ENCODE measurements at places on chromosomes 7 and 10.

DNA sequence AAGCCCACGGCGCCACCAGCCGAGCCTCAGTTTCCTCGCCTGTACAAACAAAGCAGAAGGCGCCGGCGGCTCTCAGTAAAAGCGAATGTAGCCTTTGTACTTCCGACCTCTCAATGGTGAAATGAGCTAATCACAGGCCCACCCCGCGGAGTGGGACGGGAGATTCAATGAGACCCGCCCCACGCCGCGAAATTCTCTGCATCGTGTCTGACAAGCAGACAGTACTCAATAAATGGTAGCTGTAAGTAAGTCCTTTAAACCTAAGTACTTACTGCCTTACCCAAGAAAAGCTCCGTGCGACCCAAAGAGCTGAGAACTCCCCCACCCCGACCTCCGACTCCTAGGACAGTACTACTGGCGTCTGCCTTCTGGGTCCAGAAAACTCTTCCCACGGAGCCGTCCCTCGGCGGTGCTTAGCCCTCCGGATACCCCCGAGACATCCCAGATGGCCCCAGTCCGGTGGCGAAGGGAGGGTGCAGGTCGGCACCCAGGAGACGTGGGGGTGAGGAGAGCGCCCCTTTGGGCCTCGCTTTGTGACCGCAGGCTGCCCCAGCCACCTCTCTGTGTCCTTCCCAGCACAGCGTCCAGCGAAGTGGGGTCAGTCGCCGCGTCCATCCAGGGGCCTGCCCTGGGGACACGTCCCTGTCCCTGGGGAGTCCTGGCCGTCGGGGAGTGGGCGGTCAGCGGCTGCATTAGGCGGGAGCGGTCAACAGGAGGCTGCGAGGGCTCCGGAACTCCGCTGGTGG is 972 bp upstream of the CXCL12 start:
- DNase-seq = no peak

GRCh38 chr10:86349474-86349873 is 17.1 kb downstream of the GRID1 start:
- DNase-seq = no peak

DNA sequence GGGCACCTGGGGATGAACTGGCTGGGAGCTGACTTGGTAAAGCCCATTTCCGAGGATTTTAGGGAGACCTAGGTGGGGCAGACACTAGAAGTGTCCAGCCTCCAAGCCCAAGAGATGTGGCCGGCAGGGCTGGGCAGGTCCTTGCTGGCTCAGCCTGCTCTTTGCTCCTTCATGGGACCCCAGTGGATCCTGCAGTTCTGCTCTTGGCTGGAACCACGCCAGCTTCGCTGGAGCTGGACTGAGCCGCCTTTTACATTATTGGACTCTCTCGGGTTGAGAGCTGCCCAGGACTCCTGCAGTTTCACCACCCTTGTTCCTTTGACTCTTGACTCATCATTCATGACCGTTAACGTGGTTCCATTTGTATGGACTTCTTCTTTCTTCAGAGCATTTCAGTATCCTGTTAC is 5.7 kb downstream of the PPIF start:
- no peak for DNase-seq

DNA sequence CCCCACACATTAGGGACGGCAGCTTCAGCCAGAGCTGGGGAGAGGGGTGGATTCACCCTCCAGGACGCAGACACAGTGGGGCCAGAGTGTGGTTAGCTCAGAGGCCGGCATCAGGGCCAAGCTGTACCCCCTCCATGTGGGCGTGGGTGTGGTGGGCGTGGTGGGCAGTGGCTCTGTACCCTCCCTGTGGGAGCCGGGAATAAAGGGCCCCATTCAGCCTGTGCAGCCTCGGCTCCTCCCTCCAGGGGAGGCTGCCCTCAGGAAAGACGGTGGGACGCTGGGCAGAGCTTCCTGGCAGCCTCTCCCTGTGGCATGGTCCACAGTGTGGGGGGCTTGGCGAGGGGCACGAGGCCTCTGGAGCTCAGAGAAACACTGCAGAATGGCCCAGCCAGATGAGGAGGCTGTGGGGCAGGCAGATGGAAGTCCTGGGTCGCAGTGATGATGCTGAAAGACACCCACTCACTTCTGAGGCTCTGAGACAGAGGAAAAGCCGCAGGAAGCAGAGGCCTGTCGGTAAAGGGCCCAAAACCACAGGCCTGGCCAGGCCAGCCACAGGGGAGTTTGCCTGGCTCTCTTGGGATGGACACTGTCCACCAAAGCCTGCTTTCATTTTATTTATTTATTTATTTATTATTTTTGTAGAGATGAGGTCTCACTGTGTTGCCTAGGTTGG is 108.0 kb downstream of the SH3PXD2A start:
- no peak for DNase-seq

GRCh38 chr10:78000206-78000605 is 29.1 kb downstream of the POLR3A start:
- DNase-seq = no peak

DNA sequence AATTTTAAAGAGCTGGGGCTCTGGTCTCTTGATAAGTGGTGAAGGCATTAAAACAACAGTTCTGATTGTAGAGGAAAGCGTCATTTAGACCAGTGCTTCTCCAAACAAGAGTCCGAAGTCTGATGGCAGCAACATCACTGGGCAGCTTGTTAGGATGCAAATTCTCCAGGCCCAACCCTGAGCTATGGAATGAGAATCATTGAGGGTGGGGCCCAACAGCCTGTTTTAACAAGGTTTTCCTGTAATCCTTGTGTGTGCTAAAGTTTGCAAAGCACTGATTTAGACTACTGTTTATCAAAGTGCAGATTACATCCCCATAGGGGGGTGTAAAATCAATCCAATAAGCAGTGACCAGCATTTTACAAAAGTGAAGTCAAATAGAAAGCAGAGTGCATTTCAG is 2.6 kb upstream of the ZNRF2 start:
- DNase-seq = no peak

DNA sequence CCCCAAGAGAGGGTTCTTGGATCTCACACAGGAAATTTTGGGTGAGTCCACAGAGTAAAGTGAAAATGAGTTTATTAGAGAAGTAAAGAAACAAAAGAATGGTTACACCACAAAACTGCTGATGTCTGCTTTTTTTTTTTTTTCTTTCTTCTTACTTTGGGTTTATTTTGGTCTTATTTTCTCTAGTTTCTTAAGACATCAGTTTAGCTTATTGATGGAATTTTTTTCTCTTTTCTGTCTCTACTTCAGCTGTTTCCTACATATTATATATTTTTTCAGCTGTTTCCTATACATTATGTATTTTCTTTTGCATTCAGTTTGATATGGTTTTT is 166.4 kb downstream of the CCSER2 start:
- no peak for DNase-seq

- DNase-seq = no peak
These were observed 7.4 kb downstream of the ARHGAP21 start for GRCh38 chr10:24716295-24716694.

- no peak for DNase-seq
These were observed 107.5 kb downstream of the ADAM22 start for GRCh38 chr7:88041583-88041982.

- no peak for DNase-seq
These were observed 75.5 kb upstream of the CAPZA2 start for GRCh38 chr7:116786791-116787443.

GRCh38 chr10:103980288-103980906 is 13.5 kb downstream of the SLK start:
- no peak for DNase-seq

DNA sequence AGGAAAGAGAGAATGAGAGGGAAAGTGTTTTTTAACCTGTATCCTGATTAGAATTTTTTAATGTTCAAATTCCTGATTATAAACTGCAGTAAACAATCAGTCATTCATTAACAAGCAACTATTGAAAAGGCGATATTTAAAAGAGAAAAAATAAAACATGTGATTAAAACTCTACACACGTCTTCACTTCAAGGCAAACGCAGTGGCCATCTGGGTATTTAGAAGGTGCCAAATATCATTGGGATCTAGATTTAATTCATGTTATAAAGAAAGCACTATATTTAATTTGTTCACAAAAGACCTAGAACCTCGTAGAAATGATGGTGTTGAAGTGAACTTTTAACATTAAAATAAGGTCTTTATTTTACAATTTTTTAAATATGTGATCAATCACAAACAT is 189.4 kb upstream of the KLF14 start:
- DNase-seq = no peak

DNA sequence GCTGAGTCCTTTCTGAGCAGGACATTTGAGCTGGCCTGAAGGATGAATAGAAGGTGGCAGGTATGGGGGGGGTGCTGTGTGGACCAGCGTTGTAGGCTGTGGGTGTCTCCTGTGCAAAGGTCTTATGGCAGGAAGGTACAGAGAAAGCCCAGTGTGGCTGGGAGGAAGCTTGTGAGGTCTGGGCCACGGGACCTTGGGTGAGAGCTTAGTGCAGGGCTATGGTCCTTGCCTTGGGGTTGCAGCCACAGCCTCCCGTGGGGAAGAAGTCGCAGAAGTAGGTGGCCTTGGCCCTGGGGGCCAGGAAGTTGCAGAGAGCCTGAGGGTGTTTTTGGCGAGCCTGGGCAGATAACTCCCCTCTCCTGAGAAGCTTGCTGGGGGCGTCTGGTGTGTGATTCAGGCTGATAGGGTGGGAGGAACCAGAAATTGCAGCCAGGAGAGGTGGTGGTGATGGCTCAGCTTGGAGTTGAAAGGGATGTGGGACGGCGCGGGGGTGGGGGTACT is 172.0 kb upstream of the TNRC18 start:
- DNase-seq = peak; percentile 21

GRCh38 chr7:115177103-115177502 is 255.2 kb downstream of the MDFIC start:
- no peak for DNase-seq

DNA sequence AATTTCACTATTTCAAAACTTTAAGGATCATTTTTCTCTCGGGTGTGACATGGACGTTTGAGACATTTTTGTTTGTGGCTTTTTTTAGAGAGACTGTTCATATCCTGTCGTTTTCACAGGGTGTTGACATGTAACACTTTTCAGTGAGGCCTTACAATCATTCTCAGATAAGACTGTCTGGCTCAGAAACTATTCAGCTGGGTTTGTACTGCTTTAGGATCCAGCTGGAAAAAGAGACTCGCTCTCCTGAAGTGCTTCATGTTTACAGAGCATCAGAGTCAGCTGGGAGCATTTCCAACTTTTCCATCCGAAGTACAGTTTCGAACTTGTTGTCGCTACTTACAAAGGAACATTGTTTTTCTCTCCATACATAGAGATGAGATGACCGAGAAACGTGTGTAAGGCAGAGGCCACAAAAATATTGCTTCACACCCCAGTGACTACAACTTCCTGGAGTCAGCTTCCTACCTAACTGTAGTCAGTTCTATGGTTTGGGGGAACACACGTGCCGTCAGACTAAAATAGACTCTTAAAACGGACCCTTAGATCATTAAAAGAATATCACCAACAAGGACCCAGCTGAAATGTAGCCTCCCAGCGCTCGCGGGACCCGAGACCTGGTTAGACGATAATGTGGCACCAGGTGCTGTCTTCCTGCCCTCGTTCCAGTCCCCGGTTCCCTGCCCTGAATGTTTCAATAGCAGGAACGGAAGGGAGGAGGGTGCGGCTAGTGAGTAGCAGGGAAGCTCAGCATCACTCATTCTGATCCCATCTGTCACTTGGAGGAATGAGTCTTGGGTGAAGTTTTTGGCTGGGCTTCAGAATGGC is 78.0 kb downstream of the MKI67 start:
- peak; percentile 83 for DNase-seq

GRCh38 chr10:133245439-133246235 is 8.0 kb downstream of the VENTX start:
- DNase-seq = no peak

- no peak for DNase-seq
These were observed 40.5 kb downstream of the PAPSS2 start for GRCh38 chr10:87700031-87700796.

- no peak for DNase-seq
These were observed 98.5 kb downstream of the WDR11 start for GRCh38 chr10:120949609-120950031.

DNA sequence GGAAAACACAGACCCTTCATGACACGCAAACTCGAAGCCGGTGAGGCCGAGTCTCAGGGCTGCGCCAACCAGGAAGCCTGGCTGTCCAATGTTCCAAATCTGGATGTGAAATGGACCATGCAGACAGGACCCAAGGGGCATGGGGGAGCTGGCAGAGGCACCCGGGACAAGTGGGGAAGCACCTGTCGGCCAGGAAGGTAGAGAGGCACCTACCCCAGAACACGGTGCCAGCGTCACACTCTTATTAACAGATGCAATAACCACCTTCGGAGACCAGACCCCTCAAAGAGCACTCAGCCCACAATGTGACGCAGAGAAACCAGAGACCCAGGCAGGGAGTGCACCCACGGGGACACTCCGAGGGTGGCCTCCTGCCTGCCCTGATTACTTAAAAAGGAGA is 88.3 kb upstream of the PDGFA start:
- DNase-seq = no peak

- no peak for DNase-seq
These were observed 70.9 kb upstream of the GNA12 start for GRCh38 chr7:2915023-2915422.

- DNase-seq = no peak
These were observed 34.7 kb downstream of the A1CF start for GRCh38 chr10:50850578-50851230.

GRCh38 chr10:78162853-78163252 is 129.2 kb downstream of the RPS24 start:
- no peak for DNase-seq

- no peak for DNase-seq
These were observed 308.7 kb downstream of the ANKRD30A start for GRCh38 chr10:37434091-37434490.

- no peak for DNase-seq
These were observed 94.5 kb downstream of the PPP1R3A start for GRCh38 chr7:113824117-113824823.

DNA sequence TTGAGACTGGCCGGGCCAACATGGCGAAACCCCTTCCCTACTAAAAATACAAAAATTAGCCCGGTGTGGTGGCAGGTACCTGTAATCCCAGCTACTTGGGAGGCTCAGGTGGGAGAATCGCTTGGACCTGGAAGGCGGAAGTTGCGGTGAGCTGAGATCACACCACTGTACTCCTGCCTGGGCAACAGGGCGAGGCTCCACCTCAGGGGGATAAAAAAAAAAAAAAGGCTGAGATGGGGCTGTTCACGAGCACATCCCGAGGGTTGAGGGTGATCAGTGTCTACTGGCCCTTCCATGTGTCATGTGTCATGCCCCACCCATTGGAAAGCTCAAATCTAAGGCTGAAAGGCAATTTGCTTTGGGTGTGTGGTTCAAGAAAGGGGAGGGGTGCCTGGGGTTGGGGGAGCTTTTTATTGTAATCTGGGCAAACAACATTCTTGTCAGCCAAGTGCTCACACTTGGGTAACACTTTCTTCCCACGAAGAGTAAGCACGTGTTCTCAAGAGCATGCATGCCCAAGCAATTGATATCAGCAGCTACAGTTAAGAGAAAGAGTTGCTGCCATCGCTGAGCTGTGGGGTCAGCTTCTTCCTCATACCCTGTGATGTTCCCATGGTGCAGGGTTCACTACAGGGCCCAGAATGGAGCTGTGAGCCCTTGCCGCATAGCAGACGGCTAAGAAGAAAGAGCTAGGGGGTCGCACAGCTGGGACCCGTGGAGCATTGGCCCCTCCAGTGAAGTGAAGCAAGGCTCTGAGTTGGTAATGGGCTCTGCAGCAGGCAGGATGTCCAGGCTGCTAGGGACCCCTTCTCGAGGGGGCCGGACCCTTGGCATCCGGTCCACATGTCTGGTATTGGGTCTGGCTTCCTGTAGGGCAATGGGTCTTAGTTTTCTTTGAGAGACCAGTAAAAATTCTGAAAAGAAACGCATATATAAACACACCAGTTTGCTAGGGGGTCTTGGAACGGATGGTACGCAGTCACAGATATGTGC is 9.9 kb upstream of the ACSL5 start:
- no peak for DNase-seq

All from HL-60 (cell line).